ENCODE measurements at places on chromosomes 7 and 10.

- no peaks in the 10 kb centered on the region for H3K36me3 ChIP-seq
- no peaks in the 10 kb centered on the region for H3K4me1 ChIP-seq
- H3K27me3 ChIP-seq, result no peaks in the 10 kb centered on the region
- no peak for DNase-seq
These were observed 112.4 kb upstream of the JAZF1 start for GRCh38 chr7:28292834-28293526.

- no peaks in the 10 kb centered on the region for H3K27me3 ChIP-seq
- peaks cover 12% of the 10 kb centered on the region for H3K36me3 ChIP-seq
- peak overlapping the region; percentile 46 for H3K4me3 ChIP-seq
- H3K4me1 ChIP-seq, result peaks cover 35% of the 10 kb centered on the region
These were observed 158.2 kb upstream of the PRKCQ start for GRCh38 chr10:6738112-6738768.

- H3K27me3 ChIP-seq, result no peaks in the 10 kb centered on the region
- H3K27ac ChIP-seq, result peak overlapping the region; percentile 35
- H3K4me1 ChIP-seq, result peaks cover 8% of the 10 kb centered on the region
- H3K4me3 ChIP-seq, result no peak overlapping the region
These were observed 485.1 kb upstream of the KLF6 start for GRCh38 chr10:4270116-4270515.

DNA sequence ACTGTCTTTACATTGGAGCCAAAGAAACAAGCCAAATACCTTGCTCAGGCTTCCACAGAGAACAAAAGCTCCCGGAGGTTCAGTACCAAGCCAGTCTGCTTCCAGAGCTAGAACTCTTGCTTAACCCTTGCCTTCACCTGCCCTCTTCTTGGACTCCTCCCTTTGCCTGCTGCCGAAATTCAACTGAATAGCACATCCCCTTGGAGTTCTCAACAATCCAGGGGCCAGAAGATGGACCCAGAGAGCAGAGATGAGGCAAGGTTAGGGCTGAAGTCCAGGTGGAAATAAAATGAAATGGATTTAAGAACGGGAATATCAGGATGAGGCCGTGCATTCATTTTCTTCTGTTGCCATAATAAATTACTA lies 876 bp upstream of the PIK3AP1 start:
- H3K4me3 ChIP-seq, result no peak overlapping the region

DNA sequence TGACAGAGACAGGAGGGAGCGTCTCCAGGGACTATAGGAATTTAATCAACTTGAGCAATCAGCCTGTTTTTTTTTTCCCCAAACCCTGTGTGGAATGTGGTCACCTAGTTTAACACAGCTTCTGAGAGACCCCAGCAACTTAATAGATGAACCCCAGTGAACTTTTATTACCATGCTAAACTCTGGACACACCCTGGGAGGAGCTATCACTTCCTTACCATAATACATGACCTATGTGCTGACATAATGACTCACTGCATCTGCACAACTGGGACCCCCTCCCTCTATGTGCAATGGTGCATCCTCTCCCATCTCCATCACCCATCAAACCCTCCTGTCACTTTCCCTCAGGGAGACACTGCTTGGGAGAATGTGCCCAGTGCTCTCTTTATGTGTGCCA lies 83.7 kb downstream of the EPC1 start:
- no peaks in the 10 kb centered on the region for H3K27me3 ChIP-seq
- H3K4me3 ChIP-seq, result no peak overlapping the region
- no peak for DNase-seq
- peaks cover 8% of the 10 kb centered on the region for H3K36me3 ChIP-seq
- H3K27ac ChIP-seq, result no peak overlapping the region
- no peaks in the 10 kb centered on the region for H3K4me1 ChIP-seq

DNA sequence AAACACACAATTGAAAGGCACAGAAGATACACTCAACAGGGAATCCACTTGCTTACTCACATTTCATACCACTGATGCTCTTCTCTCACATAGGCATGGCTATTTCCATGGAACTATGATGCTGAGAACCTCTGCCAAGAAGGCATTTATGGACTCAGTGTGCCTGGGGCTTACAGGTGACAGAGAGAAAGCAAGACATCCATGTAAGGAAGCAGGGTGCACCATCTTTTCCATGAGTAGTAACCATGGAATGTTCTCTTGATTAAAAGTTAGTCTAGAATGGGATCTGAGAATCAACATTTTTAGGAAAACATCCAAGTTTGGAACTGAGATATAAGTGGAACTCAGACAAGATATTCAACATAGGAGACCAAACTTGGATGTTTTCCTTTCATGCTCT lies 52.5 kb upstream of the MACC1 start:
- no peak overlapping the region for H3K27ac ChIP-seq
- H3K27me3 ChIP-seq, result no peaks in the 10 kb centered on the region
- H3K4me3 ChIP-seq, result no peak overlapping the region
- H3K36me3 ChIP-seq, result no peaks in the 10 kb centered on the region

GRCh38 chr10:110392121-110392520 lies 87.4 kb upstream of the SMNDC1 start:
- no peak for DNase-seq
- H3K27me3 ChIP-seq, result no peaks in the 10 kb centered on the region
- H3K27ac ChIP-seq, result peak overlapping the region; percentile 10
- H3K4me3 ChIP-seq, result no peak overlapping the region
- H3K4me1 ChIP-seq, result peaks cover 17% of the 10 kb centered on the region

DNA sequence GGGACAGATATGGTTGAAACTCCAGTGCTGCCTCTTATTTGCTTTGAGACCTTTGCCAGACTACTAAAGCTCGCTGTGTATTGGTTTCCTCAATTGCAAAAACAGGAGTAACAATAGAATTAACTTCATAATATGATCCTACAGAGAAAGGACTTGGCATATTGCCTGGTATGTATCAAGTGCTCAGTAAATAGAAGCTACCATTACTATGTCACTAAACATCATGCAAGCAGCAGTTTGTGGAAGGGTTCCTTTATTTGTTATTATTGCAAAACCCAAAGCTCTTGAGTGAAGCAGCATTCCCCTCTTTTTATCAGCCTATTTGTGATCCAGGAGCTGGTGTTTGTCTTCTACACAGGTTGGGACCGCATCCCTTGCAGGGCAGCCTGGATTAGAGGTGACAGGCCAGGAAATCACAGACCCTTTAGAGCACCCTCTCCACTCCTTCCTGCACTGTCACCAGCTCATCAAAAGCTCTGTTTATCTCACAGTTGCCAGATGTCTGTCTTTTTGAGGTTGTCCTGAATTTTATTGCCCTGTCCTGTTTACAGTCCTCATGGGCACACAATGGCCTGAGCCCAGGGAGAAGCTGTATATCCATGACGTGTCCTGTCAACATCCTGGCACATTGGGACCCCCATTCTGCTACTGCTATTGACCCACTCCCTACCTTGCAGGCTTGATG lies 121.5 kb downstream of the SNX10 start:
- H3K27ac ChIP-seq, result no peak overlapping the region
- H3K36me3 ChIP-seq, result no peaks in the 10 kb centered on the region
- no peaks in the 10 kb centered on the region for H3K27me3 ChIP-seq
- H3K4me3 ChIP-seq, result no peak overlapping the region

DNA sequence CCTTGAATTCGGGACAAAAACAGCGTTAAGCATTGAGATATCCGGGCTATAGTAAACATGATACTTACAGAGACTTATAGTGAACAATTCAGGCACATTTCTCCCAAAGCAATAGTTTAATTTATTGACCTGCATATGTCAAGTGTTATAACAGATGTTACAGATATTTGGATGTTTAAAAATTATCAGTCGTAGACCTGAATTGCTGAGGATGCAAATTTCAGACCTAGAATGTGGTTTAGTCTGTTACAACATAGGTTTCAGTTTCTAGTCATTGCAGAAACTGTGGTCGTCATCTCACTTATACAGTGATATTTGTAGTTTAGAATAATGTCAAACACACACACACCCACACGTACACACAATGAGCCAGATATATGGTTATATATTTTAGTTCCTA lies 85.2 kb downstream of the VTI1A start:
- no peak overlapping the region for H3K4me3 ChIP-seq
- no peak overlapping the region for H3K27ac ChIP-seq
- H3K4me1 ChIP-seq, result no peaks in the 10 kb centered on the region
- no peak for DNase-seq
- H3K36me3 ChIP-seq, result peaks cover 7% of the 10 kb centered on the region

- DNase-seq, result no peak
- no peaks in the 10 kb centered on the region for H3K36me3 ChIP-seq
These were observed 211.7 kb downstream of the CCSER2 start for GRCh38 chr10:84540022-84540616.

All from RWPE2 (cell line).